ENCODE measurements at places on chromosomes 4 and X.

GRCh38 chrX:2370456-2370855 lies 130.3 kb downstream of the DHRSX start:
- no peak for DNase-seq

- DNase-seq: no peak
Observed at GRCh38 chrX:20720954-20721626, 454.4 kb upstream of the RPS6KA3 start.

DNA sequence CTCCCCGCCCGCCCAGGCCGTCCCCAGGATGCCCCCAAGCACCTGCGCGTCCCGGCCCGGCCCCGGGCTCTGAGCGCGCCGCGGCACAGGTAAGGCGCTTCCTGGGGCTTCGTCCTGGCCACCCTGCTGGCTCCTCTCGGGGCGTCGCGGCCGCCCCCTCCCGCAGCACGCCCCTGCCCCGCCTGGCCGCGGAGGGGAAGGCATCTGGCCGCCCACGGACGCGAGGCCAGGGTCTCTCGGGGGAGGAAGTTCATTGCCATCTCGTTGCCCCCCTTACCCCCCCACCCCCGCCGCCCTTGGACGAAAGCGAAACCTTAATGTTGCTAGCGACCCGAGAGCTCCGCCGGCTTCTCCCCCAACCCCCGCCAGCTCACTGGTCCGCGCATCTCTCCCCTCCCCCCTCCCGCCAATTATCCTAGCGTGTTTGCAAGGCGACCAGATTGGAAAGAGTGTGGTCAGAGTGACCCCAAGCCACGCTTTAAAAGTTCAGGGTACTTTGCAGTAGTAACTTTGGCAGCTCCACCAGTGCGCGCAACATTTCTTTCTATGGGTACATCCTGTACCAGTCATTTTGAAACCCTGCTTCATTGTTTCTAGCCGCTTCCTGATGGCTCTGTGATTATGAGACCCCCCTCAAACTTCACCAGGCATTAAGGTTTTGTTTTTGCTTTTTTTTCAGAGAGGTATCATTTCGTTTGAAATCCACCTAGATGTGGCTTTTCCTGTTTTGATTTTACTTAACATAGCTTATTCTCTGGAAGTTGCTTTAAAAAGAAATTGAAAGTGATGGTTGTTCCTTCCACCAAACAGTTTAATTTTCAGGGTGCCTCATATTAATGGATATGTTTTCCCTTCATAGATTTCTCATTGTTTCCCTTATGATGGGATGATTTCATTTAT lies 626 bp downstream of the TBC1D1 start:
- DNase-seq: peak; percentile 93

- DNase-seq: no peak
Observed at GRCh38 chr4:4730249-4730648, 129.2 kb upstream of the MSX1 start.

All from GM12865 (cell line).